ENCODE measurements at places on chromosomes 1 and 21. TPM values are rescaled to one million over a fixed set of nuclear protein-coding genes. Genes with fewer than 3 reads are reported as not detected.
A peak's percentile ranks its signal among the peaks of the same experiment; 100 is the strongest.

Gene NUDT4B
- total RNA-seq = 0.68 TPM

Gene CROCC
- 34.5 TPM for total RNA-seq

Gene FAM72D
- total RNA-seq = 0.73 TPM

Gene OR2T8
- total RNA-seq = not detected

- no peak for DNase-seq
- H3K4me1 ChIP-seq = peaks cover 27% of the 10 kb centered on the region
- H3K27me3 ChIP-seq = peaks cover 4% of the 10 kb centered on the region
- peak overlapping the region; percentile 24 for H3K27ac ChIP-seq
- no peak overlapping the region for H3K4me3 ChIP-seq
These were observed 68.3 kb downstream of the CLIC6 start for GRCh38 chr21:34737115-34737514.

- H3K4me1 ChIP-seq = no peaks in the 10 kb centered on the region
- H3K27ac ChIP-seq = no peak overlapping the region
- peaks cover 70% of the 10 kb centered on the region for H3K36me3 ChIP-seq
- H3K4me3 ChIP-seq = no peak overlapping the region
These were observed 25.1 kb upstream of the LSS start for GRCh38 chr21:46253610-46254124.

DNA sequence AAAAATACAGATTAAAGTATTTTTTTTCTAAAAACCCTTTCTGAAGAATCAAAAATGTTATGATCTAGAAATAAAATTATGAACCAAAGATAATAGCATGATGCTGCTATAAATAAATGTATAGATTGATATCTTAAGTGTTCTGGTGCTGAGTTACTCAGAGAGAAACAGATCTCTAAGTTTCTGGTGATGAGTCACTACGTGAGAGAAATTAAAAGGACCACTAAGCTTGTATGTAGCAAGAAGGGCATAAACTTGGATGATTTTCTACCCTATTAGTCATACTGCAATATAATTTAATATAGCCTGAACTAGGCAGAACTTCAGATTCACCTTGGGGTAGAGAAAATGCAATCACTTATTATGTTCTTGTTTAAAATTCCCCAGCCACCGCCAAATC is 514.8 kb downstream of the AMY1C start:
- H3K4me3 ChIP-seq = no peak overlapping the region
- no peak overlapping the region for H3K27ac ChIP-seq
- H3K36me3 ChIP-seq = no peaks in the 10 kb centered on the region
- H3K4me1 ChIP-seq = no peaks in the 10 kb centered on the region
- no peak for DNase-seq

- DNase-seq = no peak
- H3K27me3 ChIP-seq = no peaks in the 10 kb centered on the region
- no peak overlapping the region for H3K4me3 ChIP-seq
- no peak overlapping the region for H3K27ac ChIP-seq
These were observed 1382.2 kb upstream of the B3GALT2 start for GRCh38 chr1:194568610-194569009.

DNA sequence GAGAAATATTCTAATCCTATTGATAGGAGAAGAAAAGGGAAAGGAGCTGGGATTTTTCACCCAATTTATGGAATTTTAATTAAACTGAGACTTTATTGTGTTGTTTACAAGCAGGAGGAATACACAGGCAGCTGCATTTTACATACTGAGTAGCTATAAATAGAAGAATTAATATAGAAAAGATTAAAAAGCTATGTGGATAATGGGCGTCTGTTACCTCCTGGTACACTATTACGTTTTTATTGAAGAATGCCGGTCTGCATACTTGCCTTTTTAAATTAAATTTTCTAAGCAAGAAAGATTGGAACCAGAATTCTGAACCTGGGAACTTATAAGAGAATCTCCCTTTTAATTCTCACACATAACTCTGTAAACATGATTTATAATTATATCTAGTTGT is 52.1 kb upstream of the CACHD1 start:
- H3K4me3 ChIP-seq = no peak overlapping the region
- H3K4me1 ChIP-seq = no peaks in the 10 kb centered on the region
- peaks cover 19% of the 10 kb centered on the region for H3K27me3 ChIP-seq
- H3K36me3 ChIP-seq = no peaks in the 10 kb centered on the region
- no peak for DNase-seq

DNA sequence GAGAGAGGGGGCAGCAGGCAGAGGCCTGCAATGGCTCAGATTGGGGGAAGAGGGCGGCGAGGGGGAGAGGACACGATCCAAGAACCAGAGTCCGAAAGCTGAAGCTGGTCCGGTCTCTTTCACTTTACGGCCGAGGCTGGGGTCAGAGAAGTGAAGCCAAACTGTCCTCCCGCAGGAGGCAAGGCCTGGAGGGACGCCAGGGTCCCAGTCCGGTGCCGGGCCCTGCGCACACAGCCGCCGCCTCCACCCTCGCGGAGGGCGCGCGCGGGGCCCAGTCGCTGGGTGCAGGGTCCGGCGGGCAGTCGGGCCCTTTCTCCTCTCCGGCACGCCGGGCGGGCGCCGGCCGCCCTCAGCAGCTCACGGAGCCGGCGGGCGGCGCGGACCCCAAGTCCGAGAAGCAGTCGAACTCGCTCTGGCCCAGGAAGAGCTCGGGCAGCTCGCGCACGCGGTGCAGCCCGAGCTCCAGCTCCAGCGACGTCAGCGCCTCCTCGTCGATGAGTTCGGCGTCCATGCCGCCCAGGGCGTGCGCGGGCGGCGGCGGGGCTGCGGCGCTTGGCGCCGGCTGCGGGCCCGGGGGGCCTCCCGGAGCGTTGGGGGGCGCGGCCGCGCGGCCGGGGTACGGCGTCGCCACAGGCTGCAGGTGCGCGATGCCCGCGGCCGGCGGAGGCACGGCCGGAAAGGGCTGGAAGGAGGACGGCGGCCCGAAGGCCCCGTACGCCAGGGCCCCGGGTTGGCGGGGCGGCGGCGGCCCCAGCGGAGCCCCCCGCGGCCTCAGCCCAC is 749 bp downstream of the CITED4 start:
- H3K4me1 ChIP-seq = peaks cover 35% of the 10 kb centered on the region
- no peaks in the 10 kb centered on the region for H3K36me3 ChIP-seq
- H3K4me3 ChIP-seq = peak overlapping the region; percentile 76
- peak overlapping the region; percentile 34 for H3K27ac ChIP-seq
- no peak for DNase-seq

- H3K27ac ChIP-seq = peak within 1 kb of the TSS; percentile 97
- no peaks in the 10 kb centered on the region for H3K36me3 ChIP-seq
- DNase-seq = peak; percentile 87
- H3K4me1 ChIP-seq = peaks cover 47% of the 10 kb centered on the region
These were observed at the start of the genes AMPD2 and GNAT2 for GRCh38 chr1:109619576-109620400. TSS of gene AMPD2 (plus strand) at chr1:109619837. CDS start at chr1:109621176, 1,339 bp downstream. TSS of gene GNAT2 (minus strand) at chr1:109619616. CDS start at chr1:109612870, 6,746 bp downstream.

GRCh38 chr1:119981986-119982815 is 85.9 kb upstream of the ADAM30 start:
- no peak for DNase-seq
- no peaks in the 10 kb centered on the region for H3K27me3 ChIP-seq
- H3K36me3 ChIP-seq = peaks cover 43% of the 10 kb centered on the region
- no peak overlapping the region for H3K4me3 ChIP-seq
- H3K4me1 ChIP-seq = peaks cover 34% of the 10 kb centered on the region

DNA sequence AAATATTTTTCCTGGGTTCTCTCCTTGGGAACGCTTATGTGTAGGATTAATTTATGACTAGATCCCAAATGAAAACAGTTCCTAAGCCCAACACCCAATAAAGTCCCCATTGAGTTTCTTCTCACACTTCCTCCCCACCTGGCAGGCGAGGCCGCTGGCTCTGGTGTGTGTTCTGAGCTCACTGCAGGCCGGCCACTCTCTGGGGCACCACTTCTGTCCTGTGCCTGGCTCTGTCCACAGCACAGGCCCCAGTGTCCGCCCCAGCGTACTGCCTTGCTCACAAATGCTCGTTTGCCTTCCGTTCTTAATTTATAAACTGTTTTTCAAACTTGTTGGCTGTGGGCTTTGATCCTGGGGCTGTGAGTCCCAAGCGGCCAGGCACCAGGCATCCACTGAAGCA is 90.6 kb downstream of the TLR5 start:
- H3K27me3 ChIP-seq = peaks cover 2% of the 10 kb centered on the region
- no peaks in the 10 kb centered on the region for H3K4me1 ChIP-seq
- no peak for DNase-seq
- no peaks in the 10 kb centered on the region for H3K36me3 ChIP-seq

- H3K4me1 ChIP-seq = peaks cover 28% of the 10 kb centered on the region
- no peaks in the 10 kb centered on the region for H3K27me3 ChIP-seq
These were observed 85.0 kb downstream of the MRPL37 start for GRCh38 chr1:54284781-54285529.

GRCh38 chr1:53352561-53352960 is 24.7 kb upstream of the LRP8 start:
- DNase-seq = no peak
- peaks cover 35% of the 10 kb centered on the region for H3K27me3 ChIP-seq
- H3K27ac ChIP-seq = no peak overlapping the region

GRCh38 chr1:201488830-201489589 is 17.9 kb downstream of the CSRP1 start:
- H3K27ac ChIP-seq = peak overlapping the region; percentile 80
- no peaks in the 10 kb centered on the region for H3K27me3 ChIP-seq
- peaks cover 63% of the 10 kb centered on the region for H3K4me1 ChIP-seq
- H3K36me3 ChIP-seq = no peaks in the 10 kb centered on the region

GRCh38 chr1:51255331-51255730 is 19.3 kb downstream of the RNF11 start:
- no peaks in the 10 kb centered on the region for H3K36me3 ChIP-seq
- no peak for DNase-seq
- peaks cover 49% of the 10 kb centered on the region for H3K4me1 ChIP-seq
- H3K4me3 ChIP-seq = no peak overlapping the region
- no peaks in the 10 kb centered on the region for H3K27me3 ChIP-seq
- no peak overlapping the region for H3K27ac ChIP-seq

Measured in osteocyte (in vitro differentiated cells).